NCI-H2029 treated with DMSO at 0.1 percent for 48 hours (cell line): ENCODE measurements at places on chromosomes 11 and 22.

DNA sequence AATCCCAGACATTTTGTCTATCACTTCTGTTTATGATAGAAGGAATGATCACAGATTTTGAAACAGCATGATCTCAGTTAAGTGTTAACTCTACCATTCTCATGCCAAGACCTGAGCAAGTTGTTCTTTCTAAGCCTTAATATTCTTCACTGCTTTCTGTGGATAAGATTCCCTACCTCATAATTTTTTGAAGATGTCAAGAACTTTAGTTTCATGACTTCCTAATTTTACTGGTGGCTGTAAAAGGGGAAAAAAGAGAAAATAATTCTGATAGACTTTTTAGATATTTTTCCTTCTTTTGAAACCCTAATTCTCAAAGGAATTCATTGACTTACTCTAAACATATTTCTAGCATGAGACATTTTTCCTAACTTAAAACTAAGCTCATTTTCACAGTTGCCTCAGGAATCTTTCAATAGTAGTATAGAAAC is 520.0 kb upstream of the LUZP2 start:
- no peak for DNase-seq

- no peak for DNase-seq
These were observed 9.0 kb downstream of the HMGXB4 start for GRCh38 chr22:35266277-35266676.

DNA sequence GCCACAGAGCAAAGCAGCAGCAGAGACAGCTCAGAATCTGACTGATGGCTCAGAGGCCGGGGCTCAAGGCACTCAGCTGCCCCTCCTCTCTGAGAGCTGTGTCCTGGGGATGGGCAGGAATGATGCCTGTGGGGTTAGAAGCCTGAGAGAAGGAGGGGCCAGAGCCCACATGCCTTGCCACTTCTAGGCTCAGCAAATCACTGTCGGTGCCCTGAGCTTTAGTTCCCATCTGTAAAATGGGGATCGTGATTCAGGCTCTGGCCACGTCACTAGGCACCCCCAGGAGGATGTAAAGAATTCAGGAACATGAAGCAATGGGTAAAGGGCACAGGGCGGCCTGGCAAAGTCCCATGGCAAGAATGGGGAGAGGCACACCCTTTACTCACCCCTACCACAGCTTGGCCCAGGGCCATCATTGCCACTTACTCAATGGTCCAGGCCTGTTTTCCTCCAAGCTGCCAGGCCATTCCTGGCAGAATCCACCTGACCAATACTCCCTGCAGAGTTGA is 3.4 kb upstream of the CDC42EP2 start:
- DNase-seq, result no peak

GRCh38 chr22:31439808-31440207 is 40.4 kb downstream of the DRG1 start:
- DNase-seq, result no peak
